Myocyte (in vitro differentiated cells): ENCODE measurements at places on chromosomes 3 and 15. TPM values are rescaled to one million over a fixed set of nuclear protein-coding genes. Genes with fewer than 3 reads are reported as not detected.
A peak's percentile ranks its signal among the peaks of the same experiment; 100 is the strongest.

CNTN4 gene
- total RNA-seq = not detected in 2 replicates

FEZF2 gene
- total RNA-seq = not detected in 2 replicates

CPN2 gene
- total RNA-seq = not detected in 2 replicates

LRRFIP2 gene
- total RNA-seq = 64.0 and 87.2 TPM in 2 replicates

GRCh38 chr3:139173372-139174108 lies 128.8 kb upstream of the PRR23C start:
- DNase-seq = peak; percentile 80

- DNase-seq = no peak
These were observed 26.9 kb downstream of the LOXL1 start for GRCh38 chr15:73952913-73953750.

DNA sequence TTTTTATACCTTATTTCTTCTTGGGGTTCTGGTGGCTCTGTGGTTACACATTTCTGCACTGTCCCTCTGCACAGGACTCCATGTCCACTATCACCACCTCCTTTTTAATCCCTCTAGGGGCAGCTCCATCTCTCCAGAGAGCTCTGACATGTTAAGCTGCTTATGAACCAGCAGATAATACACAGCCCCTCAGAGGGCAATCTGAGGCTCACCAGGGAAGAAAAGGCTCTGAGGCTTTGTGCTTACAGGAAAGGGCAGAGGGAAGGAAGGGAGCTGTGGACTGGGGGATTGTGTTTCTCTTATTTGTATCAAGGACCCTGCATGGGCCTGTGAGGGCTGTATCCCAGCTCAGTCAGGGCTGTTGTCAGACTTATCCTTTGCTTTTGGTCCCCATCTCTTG lies 164.5 kb downstream of the EPHB1 start:
- DNase-seq = no peak

GRCh38 chr15:31308185-31308639 lies 18.4 kb upstream of the KLF13 start:
- no peak for DNase-seq

- peak; percentile 59 for DNase-seq
These were observed 21.5 kb downstream of the CFAP161 start for GRCh38 chr15:81155375-81156218.

GRCh38 chr3:73504852-73505251 lies 119.9 kb downstream of the PDZRN3 start:
- no peak for DNase-seq

GRCh38 chr15:29410338-29410737 lies 140.7 kb upstream of the NSMCE3 start:
- DNase-seq = no peak
